ENCODE measurements at places on chromosomes 1 and 21. TPM values are rescaled to one million over a fixed set of nuclear protein-coding genes. Genes with fewer than 3 reads are reported as not detected.
A peak's percentile ranks its signal among the peaks of the same experiment; 100 is the strongest.

DNA sequence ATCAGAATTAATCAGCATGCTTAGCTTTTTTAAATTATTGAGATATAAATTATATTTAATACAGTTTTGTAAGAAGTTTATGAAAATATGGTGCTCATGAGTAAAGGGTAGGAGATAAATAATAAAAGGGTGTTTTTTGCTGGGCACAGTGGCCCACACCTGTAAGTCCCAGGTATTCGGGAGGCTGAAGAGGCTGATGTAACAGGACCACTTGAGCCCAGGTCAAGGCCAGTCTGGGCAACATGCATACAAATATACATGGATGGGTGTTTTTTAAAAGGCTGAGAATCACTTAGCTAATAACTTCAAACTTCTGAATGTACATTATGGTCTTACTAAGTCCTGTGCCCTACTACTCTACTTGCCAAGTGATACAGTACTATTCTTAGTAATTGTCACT lies 73.2 kb downstream of the TRIM33 start:
- no peak for DNase-seq

The FAF1 gene
- 40.0 TPM for total RNA-seq

The TIE1 gene
- 36.1 TPM for total RNA-seq

GRCh38 chr21:41121785-41122415 lies 46.1 kb upstream of the BACE2 start:
- no peak for DNase-seq

GRCh38 chr1:16727190-16728111 lies 12.9 kb upstream of the RNU1-4 start:
- peak; percentile 93 for DNase-seq
